Stimulated activated CD8-positive, alpha-beta memory T cell treated with anti-CD3 and anti-CD28 coated beads, Interleukin-7, amount 100 ng/mL, for 24 hours (primary cell): ENCODE measurements at places on chromosomes 11 and 22.

GRCh38 chr11:47607380-47607779 is 13.2 kb upstream of the C1QTNF4 start:
- no peak for DNase-seq

DNA sequence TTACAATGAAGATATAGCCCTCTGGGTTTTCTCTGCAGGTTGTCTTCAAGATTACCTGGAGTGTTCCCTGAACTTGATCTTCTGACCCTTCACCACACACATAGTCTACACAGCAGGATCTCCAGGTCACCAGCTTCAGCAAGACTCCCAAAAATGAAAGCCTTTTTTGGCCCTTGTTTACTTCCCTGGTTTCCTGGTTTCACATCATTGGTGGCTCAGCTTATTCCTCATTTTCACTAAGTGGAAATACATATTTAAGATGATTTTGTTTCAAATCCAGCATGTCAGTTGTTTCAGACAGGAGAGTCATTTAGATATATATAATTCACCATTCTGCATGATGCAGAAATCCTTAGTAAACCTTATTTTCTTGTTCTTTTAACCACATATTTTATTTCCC is 41.6 kb upstream of the MPEG1 start:
- no peak for DNase-seq

DNA sequence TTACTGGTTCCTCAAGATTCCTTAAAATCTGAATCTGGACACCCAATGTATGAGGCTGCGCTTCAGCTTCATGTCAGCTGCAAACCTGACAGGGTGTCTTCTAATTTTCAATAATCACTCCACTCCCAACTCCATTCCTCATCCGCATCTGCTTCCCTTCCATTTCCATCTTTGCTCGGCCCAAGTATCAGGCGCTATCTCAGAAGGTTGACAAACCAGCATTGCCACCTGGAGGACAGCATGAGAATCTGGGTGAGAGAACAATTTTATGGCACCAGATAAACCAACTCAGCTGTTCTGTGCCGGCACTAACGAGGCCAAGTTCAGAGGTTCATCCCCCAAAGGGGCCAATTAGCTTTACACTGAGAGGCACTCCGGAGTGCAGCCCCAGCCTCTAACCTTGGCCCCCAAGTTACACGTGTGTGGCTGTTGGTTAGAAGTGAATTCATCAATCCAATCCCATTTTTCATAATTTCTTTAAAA is 79.1 kb upstream of the LMO2 start:
- DNase-seq = no peak

- peak; percentile 76 for DNase-seq
Observed at GRCh38 chr11:77473801-77474683, at the start of gene PAK1. Gene PAK1, minus strand, starts transcription at chr11:77474094. Its CDS starts 81,574 bp downstream, at chr11:77392520.

GRCh38 chr22:38653741-38654140 is 2.5 kb downstream of the FAM227A start:
- DNase-seq = no peak

- no peak for DNase-seq
Observed at GRCh38 chr11:113411536-113411935, 24.0 kb downstream of the ANKK1 start.

- no peak for DNase-seq
Observed at GRCh38 chr11:36258730-36259360, 30.4 kb downstream of the COMMD9 start.

GRCh38 chr22:43824724-43825420 is 12.8 kb upstream of the EFCAB6 start:
- DNase-seq = no peak

DNA sequence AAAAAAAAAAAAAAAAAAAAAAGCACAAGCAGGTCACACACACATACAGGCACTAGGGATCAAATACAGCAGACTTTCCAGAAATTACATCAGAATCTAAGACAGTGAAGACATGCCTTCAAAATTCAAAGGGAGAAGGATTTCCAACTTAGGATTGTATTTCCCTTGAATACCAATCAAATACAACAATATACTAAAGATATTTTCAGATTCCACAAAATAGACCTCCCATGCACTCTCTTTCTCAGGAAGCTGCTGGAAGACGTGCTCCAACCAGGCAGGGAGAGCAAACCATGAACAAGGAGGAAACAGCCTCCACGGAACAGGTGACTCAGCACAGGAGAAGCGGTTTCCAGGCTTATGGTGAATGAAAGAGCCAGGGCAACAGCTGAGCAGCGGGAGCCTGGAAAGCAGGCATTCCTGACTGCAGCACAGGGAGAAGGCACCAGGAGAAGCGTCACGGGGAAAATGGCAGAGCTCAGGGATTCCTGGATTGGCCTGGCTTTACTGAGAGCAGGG is 32.0 kb downstream of the TMEM184B start:
- no peak for DNase-seq

- DNase-seq = no peak
Observed at GRCh38 chr11:12528487-12528886, 145.7 kb upstream of the TEAD1 start.

- no peak for DNase-seq
Observed at GRCh38 chr11:70760416-70761020, 362.2 kb downstream of the CTTN start.

DNA sequence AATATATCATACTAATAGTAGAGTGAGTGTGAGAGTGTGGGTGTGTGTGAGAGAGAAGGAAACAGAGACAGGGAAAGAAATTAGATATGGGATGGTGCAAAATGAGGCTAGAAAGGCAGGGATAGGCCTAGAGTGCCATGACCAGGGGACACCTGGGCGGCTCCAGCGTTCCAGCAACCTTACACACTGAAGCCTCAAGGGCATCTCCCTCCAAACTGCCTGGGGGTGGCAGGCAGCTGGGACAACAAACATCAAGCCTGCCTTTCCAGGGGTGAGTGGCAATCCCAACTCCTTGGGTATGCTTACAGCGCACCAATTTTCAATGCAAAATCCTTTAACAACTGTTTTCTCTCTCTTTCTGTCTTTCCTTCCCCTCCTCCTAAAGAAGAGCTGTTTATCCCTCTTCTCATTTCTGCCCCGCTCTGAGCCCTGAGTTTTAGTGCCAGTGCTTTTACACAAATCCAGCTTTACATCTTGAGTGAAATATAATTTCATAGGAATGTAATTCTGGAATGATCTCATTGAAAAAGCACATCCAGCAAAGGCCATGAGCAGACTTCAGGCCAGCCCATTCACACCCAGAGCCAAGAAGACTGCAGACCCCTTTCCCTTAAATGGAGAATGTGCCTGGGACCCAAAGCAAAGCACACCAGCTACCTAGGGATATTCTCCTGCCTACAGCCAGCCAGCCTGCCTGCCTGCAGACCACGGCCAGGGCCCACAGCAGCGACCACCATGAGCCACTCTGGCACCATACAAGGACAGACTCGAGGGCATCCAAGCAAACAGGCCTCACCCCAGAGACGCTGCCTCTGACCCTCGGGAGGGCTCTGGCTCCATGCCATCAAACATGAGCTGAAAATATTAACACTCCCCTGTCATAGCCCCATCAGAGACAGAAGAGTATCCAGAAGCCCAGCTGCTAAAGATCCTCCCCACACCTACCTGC is 90.3 kb downstream of the RPL27A start:
- no peak for DNase-seq
